ENCODE measurements at places on chromosomes 4 and X.

- H3K4me1 ChIP-seq: no peaks in the 10 kb centered on the region
- no peaks in the 10 kb centered on the region for H3K36me3 ChIP-seq
- no peak overlapping the region for H3K27ac ChIP-seq
- no peak overlapping the region for H3K4me3 ChIP-seq
- no peak for DNase-seq
- no peaks in the 10 kb centered on the region for H3K27me3 ChIP-seq
Observed at GRCh38 chr4:180809439-180809838, 1433.8 kb upstream of the TENM3 start.

GRCh38 chr4:126124818-126125217, 810.1 kb downstream of the FAT4 start:
- DNase-seq: no peak
- H3K36me3 ChIP-seq: no peaks in the 10 kb centered on the region
- H3K4me3 ChIP-seq: no peak overlapping the region
- no peaks in the 10 kb centered on the region for H3K27me3 ChIP-seq
- H3K27ac ChIP-seq: no peak overlapping the region

DNA sequence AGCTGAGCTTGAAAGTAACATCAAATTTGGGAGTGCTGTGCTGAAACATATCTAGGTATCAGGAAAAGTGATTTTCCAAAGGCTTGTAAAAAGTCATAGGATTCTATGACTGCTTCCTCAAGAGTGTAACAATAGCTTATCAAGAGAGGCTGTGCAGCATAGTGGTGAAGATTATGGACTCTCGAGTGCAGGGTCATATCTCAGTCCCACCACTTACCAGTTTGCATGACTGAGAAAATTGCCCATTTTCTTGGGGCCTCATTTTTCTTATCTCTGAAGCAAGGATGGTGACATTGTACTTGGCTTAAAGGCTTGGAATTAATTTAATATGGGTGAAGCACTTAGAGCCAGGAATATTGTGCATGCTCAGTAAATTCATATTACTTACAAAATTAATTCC, 57.2 kb downstream of the AFF1 start:
- H3K27ac ChIP-seq: no peak overlapping the region
- DNase-seq: no peak
- no peaks in the 10 kb centered on the region for H3K27me3 ChIP-seq
- no peaks in the 10 kb centered on the region for H3K36me3 ChIP-seq
- H3K4me3 ChIP-seq: no peak overlapping the region
- no peaks in the 10 kb centered on the region for H3K4me1 ChIP-seq

- DNase-seq: no peak
- H3K4me3 ChIP-seq: no peak overlapping the region
- no peaks in the 10 kb centered on the region for H3K27me3 ChIP-seq
Observed at GRCh38 chr4:130361616-130362015, 1265.7 kb downstream of the C4orf33 start.

- H3K36me3 ChIP-seq: peaks cover under 1% of the 10 kb centered on the region
- no peaks in the 10 kb centered on the region for H3K27me3 ChIP-seq
- DNase-seq: no peak
Observed at GRCh38 chr4:39541987-39542610, 14.9 kb upstream of the UGDH start.

GRCh38 chr4:82811838-82812341, 13.3 kb upstream of the SCD5 start:
- H3K36me3 ChIP-seq: no peaks in the 10 kb centered on the region
- H3K27me3 ChIP-seq: no peaks in the 10 kb centered on the region
- no peak for DNase-seq
- no peak overlapping the region for H3K4me3 ChIP-seq

- no peak overlapping the region for H3K4me3 ChIP-seq
- no peak overlapping the region for H3K27ac ChIP-seq
Observed at GRCh38 chr4:8101213-8102075, 57.2 kb downstream of the ABLIM2 start.

DNA sequence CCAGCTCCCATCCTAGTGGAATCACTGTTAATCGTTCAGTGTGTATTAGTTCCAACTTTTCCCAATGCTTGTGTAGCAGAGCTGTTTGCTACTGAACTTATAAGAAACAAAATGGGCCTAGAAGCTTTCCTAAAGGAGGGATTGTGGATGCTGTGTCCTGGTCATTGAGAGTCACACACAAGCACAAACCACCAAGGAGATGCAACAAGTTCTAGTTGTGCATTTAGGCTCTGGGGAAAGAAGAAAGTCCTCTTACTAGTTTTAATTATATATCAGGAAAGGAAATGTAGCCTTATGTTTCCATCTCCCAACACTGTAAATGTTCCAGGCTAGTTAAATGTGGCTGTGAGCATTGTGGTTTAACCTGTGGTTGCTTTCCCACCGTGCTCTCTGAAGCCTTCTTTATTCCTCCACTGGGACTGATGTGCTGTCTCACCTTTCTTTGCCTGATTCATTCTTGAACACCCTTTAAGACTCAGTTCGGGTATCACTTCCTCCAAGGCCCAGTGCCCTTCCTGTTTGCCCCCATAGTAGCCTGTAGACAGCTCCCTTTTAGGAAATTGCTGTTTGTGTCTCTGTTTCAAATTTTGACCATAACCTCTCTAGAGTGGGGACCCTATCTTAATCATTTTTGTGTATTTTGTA, 34.3 kb downstream of the ATP10D start:
- H3K4me1 ChIP-seq: peaks cover 3% of the 10 kb centered on the region
- peaks cover 15% of the 10 kb centered on the region for H3K36me3 ChIP-seq
- no peak overlapping the region for H3K4me3 ChIP-seq
- no peak overlapping the region for H3K27ac ChIP-seq
- H3K27me3 ChIP-seq: no peaks in the 10 kb centered on the region

GRCh38 chr4:73740353-73740778, at the start of gene CXCL8:
Gene CXCL8 (plus strand): TSS chr4:73740569. CDS start chr4:73740659, 90 bp downstream.
- H3K4me3 ChIP-seq: peak within 1 kb of the TSS; percentile 24
- H3K27me3 ChIP-seq: no peaks in the 10 kb centered on the region
- peak; percentile 56 for DNase-seq
- no peaks in the 10 kb centered on the region for H3K36me3 ChIP-seq

DNA sequence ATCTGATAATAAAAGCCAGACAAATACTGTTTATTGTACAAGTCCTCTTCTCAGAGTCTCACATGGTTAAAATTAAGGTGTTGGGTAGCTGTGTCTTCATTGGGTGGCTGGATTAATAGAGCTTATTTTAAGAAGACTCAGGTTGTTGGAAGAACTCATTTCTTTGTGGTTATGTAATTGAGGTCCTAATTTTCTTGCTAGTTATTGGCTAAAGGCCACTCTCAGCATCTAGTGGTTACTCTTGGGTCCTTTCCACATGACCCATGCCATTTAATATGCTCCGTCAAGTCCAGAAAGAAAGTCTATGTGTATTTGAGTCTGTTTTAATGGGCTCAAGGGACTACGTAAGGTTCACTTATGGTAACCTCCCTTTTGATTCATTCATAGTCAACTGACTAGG, 1668.6 kb upstream of the AGA start:
- no peaks in the 10 kb centered on the region for H3K4me1 ChIP-seq
- H3K27me3 ChIP-seq: no peaks in the 10 kb centered on the region
- H3K27ac ChIP-seq: no peak overlapping the region
- H3K36me3 ChIP-seq: no peaks in the 10 kb centered on the region
- H3K4me3 ChIP-seq: no peak overlapping the region

- DNase-seq: no peak
- no peak overlapping the region for H3K4me3 ChIP-seq
- no peaks in the 10 kb centered on the region for H3K36me3 ChIP-seq
- no peaks in the 10 kb centered on the region for H3K4me1 ChIP-seq
- no peak overlapping the region for H3K27ac ChIP-seq
Observed at GRCh38 chr4:70518716-70519115, 347 bp downstream of the AMTN start.

- H3K4me3 ChIP-seq: no peak overlapping the region
- H3K27ac ChIP-seq: no peak overlapping the region
- H3K36me3 ChIP-seq: no peaks in the 10 kb centered on the region
Observed at GRCh38 chr4:9894644-9895332, 113.4 kb downstream of the DRD5 start.

GRCh38 chrX:69959712-69960111, 90.0 kb downstream of the AWAT2 start:
- DNase-seq: no peak
- H3K4me1 ChIP-seq: no peaks in the 10 kb centered on the region
- H3K27ac ChIP-seq: no peak overlapping the region
- H3K36me3 ChIP-seq: no peaks in the 10 kb centered on the region
- H3K4me3 ChIP-seq: no peak overlapping the region
- no peaks in the 10 kb centered on the region for H3K27me3 ChIP-seq

DNA sequence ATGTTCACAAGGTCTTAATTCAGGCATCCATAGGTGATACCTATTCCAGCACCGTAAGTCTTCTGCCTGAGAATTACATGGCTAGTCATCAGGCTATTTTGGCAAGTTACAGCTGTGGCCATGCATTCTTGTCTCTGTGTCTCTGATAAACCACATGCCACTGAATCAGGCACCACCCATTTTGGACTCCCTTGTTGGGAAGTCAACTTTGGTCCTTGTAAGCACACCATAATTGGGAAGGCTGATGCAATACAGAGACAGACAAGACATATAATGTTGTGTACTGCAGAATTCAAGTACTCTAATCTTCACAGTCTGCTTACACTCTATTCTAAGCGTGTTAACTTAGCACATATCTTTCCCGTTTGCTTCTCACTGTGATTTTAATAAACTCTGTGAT, 483.7 kb upstream of the FTHL17 start:
- H3K27me3 ChIP-seq: no peaks in the 10 kb centered on the region
- H3K4me3 ChIP-seq: no peak overlapping the region
- no peaks in the 10 kb centered on the region for H3K4me1 ChIP-seq
- no peaks in the 10 kb centered on the region for H3K36me3 ChIP-seq

DNA sequence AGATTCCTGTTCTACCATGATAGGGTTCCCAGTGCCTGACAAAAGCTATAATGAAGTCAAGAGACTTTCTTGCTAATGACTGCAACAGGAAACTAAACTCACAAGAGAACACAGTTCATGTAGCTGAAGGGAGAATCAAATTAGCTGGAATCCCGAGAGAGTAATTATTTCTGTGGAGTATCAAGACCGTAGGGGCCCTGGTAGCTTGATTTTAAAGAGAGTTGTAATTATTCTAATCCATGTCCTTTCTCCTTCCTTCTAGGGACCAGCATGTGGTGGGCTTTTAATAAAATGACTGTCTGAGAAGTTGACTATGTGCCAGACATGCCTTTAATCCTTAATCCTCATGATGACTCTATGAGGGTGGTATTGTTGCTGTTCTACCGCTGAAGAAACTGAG, 1.7 kb upstream of the TRPC5OS start:
- no peaks in the 10 kb centered on the region for H3K27me3 ChIP-seq
- DNase-seq: no peak
- no peak overlapping the region for H3K4me3 ChIP-seq
- H3K27ac ChIP-seq: no peak overlapping the region

DNA sequence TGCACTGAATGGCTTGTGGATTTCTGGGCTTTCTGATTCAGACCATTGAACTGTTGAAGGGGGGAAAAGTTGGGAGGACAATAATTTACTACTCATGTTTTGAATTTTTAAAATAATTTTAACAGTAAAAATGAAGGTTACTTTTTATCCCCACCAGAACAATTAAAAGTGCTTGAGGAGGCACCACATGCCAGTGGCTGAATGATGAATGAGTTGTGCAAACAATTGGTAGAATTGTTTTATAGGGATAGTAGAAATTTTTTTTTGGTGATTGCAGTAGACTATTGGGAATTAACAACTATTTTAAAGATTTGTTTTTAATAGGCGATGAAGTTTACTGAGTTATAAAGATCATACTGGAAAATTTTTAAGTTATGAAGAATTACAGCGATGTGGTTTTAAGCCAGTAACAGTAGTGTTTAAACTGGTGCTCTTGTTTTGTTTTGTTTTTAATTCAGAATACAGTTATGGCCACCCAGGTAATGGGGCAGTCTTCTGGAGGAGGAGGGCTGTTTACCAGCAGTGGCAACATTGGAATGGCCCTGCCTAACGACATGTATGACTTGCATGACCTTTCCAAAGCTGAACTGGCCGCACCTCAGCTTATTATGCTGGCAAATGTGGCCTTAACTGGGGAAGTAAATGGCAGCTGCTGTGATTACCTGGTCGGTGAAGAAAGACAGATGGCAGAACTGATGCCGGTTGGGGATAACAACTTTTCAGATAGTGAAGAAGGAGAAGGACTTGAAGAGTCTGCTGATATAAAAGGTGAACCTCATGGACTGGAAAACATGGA, 2.7 kb downstream of the REST start:
- peak overlapping the region; percentile 77 for H3K4me3 ChIP-seq
- no peaks in the 10 kb centered on the region for H3K27me3 ChIP-seq
- H3K27ac ChIP-seq: no peak overlapping the region
- H3K36me3 ChIP-seq: no peaks in the 10 kb centered on the region
- H3K4me1 ChIP-seq: peaks cover 13% of the 10 kb centered on the region
- no peak for DNase-seq

DNA sequence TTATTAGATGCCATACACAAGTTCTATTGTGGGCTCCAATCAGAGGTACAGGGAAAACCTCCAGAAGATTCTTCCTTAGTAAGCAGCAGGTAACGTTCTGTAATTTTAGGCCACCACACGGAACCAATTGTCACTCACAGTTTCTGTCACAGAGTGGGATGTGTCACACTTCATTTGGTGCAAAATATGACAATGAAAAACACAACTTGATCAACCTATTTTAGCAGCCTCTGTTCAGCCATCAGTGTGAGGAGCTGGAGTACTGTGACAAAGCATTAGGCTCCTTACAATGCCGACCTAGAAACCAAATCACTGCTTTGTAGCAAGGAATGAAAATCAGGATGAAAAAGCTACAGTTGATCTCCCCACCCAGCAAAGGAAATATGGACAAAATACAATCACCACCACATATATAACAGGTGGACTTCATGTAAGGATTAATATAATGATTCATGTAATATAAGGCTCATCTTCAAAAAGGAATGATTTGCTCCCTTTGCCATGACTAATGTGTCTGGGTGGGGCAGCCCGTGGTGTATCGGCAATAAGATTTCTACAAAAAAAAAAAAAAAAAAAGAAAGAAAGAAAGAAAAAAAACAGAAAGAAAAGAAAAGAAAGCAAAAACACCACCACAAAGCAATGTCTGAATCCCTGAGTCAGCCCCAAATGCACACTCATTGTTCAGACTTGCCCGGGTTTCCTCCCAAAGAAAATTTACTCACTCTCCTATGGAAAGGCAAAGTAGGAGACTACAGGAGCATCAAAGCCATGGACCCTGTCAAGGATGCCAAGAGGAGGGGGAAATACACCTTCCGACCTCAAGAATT, 36.0 kb downstream of the SLC9A7 start:
- no peaks in the 10 kb centered on the region for H3K36me3 ChIP-seq
- no peak overlapping the region for H3K27ac ChIP-seq
- no peak for DNase-seq
- H3K4me1 ChIP-seq: no peaks in the 10 kb centered on the region
- no peaks in the 10 kb centered on the region for H3K27me3 ChIP-seq

DNA sequence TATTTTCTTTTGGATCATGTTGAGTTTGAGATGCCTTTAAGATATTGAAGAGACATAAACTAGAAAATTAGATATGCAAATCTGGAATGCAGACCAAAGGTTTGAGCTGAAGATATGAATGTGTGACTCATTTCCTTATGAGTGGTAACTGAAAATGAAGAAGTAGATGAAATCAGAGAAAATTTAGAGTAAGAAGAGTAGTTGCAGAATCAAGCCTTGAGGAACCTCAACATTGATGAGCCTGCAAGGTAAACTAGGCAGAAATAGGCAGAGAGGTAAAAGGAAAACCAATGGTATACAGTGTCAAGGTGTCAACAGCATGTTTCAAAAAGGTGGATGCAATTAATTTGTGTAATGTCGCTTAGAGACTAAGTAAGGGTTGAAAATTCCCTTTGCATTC, 142.8 kb downstream of the MOSPD2 start:
- no peaks in the 10 kb centered on the region for H3K27me3 ChIP-seq
- DNase-seq: no peak
- H3K27ac ChIP-seq: no peak overlapping the region
- H3K36me3 ChIP-seq: no peaks in the 10 kb centered on the region
- H3K4me3 ChIP-seq: no peak overlapping the region
- no peaks in the 10 kb centered on the region for H3K4me1 ChIP-seq

Measured in PC-9 (cell line).